A549 treated with CORT108297 at 1 μM for 4 hours (cell line): ENCODE measurements at places on chromosomes 11 and 22. TPM values are rescaled to one million over a fixed set of nuclear protein-coding genes. Genes with fewer than 3 reads are reported as not detected.

Gene MS4A8
- total RNA-seq: not detected in 5 replicates

Gene KCNK4
- total RNA-seq: 0.07 to 0.10 TPM (median 0.09 TPM) in 3 of 5 replicates, not detected in the others

Gene MRGPRX4
- not detected in 5 replicates for total RNA-seq

Gene PRR33
- not detected in 5 replicates for total RNA-seq

Gene TPCN2
- 8.5 to 14.0 TPM (median 13.4 TPM) in 5 replicates for total RNA-seq

Gene CPSF7
- 66.6 to 73.2 TPM (median 72.5 TPM) in 5 replicates for total RNA-seq

Gene GNB1L
- 14.8 to 20.8 TPM (median 18.0 TPM) in 5 replicates for total RNA-seq

Gene RELA
- 64.8 to 82.6 TPM (median 79.5 TPM) in 5 replicates for total RNA-seq

Gene OR5D14
- total RNA-seq: not detected in 5 replicates

Gene POTEH
- total RNA-seq: not detected in 5 replicates

Gene CCDC82
- 15.6 to 24.6 TPM (median 17.0 TPM) in 5 replicates for total RNA-seq

Gene SIAE
- 13.8 to 15.8 TPM (median 14.0 TPM) in 5 replicates for total RNA-seq

Gene MMP1
- 0.47 to 1.2 TPM (median 0.86 TPM) in 5 replicates for total RNA-seq

Gene MFRP
- not detected in 5 replicates for total RNA-seq

Gene P2RX3
- total RNA-seq: 0.05 to 0.24 TPM (median 0.16 TPM) in 5 replicates

Gene KRTAP5-2
- not detected in 5 replicates for total RNA-seq

Gene UPK3A
- total RNA-seq: not detected in 5 replicates

Gene KDM4D
- 0.26 to 0.45 TPM (median 0.39 TPM) in 5 replicates for total RNA-seq

Gene TRMT112
- total RNA-seq: 420 to 490 TPM (median 440 TPM) in 5 replicates

Gene CPT1B
- 9.9 to 17.7 TPM (median 15.5 TPM) in 5 replicates for total RNA-seq

Gene NRGN
- 6.3 to 11.9 TPM (median 11.1 TPM) in 5 replicates for total RNA-seq

Gene CFAP300
- total RNA-seq: 4.9 to 6.9 TPM (median 6.1 TPM) in 5 replicates

Gene EHF
- total RNA-seq: 0.58 to 0.81 TPM (median 0.69 TPM) in 5 replicates

Gene OR5P2
- not detected in 5 replicates for total RNA-seq

Gene LIF
- 25.0 to 39.1 TPM (median 37.2 TPM) in 5 replicates for total RNA-seq

Gene CHRM1
- 0.02 to 0.16 TPM (median 0.03 TPM) in 4 of 5 replicates, not detected in the other for total RNA-seq

Gene EI24
- 101 to 113 TPM (median 104 TPM) in 5 replicates for total RNA-seq

Gene TPH1
- 0.03 to 0.04 TPM (median 0.03 TPM) in 4 of 5 replicates, not detected in the other for total RNA-seq

Gene CELSR1
- 23.0 to 28.8 TPM (median 28.0 TPM) in 5 replicates for total RNA-seq

Gene TRIM5
- total RNA-seq: 10.9 to 13.7 TPM (median 12.0 TPM) in 5 replicates
